ENCODE measurements at places on chromosomes 11 and 22. TPM values are rescaled to one million over a fixed set of nuclear protein-coding genes. Genes with fewer than 3 reads are reported as not detected.

NCF4 gene
- total RNA-seq: not detected

DNA sequence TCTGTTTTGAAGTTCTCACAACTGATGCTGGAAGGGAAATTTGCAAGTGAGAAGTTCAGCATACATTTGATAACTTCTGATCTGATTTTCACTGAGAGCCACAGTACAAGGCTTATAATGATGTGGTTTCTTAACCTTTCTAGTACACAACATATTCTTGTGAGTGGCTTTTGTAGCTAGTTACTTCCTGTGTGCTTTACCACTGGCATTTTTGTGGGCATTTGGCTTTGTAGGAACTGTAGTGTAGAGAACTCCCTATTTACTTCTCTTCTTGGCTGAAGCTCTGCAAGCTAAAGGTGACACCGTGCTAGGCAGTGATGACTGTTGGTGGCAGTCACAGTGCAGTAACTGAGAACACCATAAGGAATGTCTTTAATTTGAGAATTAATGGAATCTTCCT is 14.9 kb downstream of the USP47 start:
- no peak for DNase-seq

DNA sequence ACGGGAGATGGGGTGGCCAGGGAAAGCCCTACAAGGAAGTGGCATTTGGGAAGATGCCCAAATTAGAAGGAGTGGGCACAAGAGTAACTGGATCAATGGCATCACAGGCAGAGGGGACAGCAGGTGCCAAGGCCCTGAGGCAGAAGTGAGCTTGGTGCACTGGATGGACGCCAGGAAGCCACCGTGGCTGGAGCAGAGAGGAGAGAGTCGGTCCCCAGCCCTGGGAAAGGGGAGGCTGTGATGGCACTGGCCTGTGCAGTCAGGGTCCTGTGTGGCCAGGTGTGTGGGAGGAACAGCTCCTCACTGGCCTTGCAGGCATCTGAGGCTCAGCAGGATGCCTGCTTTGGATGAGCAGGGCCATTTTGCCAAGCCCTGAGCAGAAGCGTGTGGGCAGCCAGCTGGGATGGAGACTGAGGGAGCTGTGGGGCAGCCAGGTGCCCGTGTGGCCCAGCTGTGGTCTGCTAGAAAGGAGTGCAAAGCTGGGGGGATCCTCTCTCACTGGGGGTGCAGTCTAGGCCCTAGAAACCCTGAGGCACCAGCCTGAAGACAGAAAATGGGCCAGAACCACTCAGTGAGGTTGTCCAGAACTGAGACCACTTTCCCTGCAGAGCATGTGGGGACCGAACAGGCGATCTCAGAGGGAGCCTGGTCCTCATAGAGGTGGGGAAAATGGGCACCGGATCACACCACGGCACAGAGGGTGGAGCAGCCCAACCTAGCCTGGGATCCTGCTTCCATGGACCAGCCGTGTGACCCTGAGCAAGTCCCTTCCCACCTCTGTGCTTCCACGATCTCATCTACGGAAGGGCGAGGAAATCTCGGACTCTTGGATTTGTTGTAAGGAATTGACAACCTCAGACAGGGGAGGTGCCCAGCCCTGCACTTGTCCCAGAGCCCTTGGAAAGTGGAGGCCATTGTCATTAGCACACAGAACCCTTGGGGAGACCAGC is 78.6 kb upstream of the RTL6 start:
- no peak for DNase-seq

- DNase-seq: peak; percentile 32
These were observed 21.3 kb downstream of the TRIM44 start for GRCh38 chr11:35683728-35684339.

- DNase-seq: no peak
These were observed 2.1 kb upstream of the MTFP1 start for GRCh38 chr22:30423301-30423958.

SNX32 gene
- 1.6 TPM for total RNA-seq

- no peak for DNase-seq
These were observed 68.9 kb upstream of the POU2AF2 start for GRCh38 chr11:111176603-111177002.

DNA sequence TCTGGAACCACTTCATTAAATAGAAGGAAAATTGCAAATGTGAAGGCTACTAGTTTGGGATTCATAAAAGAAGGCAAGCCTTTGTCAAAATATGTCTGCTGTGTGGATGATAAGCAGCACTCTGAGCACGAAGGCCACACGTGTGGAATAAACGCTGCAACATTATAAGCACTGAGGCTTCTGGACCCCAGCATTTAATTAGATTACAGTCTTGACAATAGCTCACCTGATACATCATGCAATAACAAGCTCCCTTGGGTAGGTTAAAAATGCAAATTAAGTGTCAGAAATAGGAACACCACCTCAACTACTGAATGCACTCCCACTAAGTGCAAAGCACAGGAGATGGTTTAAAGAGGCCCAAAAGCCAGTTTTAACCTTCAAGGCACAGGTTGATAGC is 179.3 kb downstream of the LARGE1 start:
- no peak for DNase-seq

TTLL1 gene
- total RNA-seq: 23.1 TPM

GRCh38 chr11:64170419-64170818 is 4.5 kb upstream of the MACROD1 start:
- no peak for DNase-seq

GRCh38 chr22:27331526-27332281 is 469.9 kb downstream of the MN1 start:
- peak; percentile 46 for DNase-seq

DNA sequence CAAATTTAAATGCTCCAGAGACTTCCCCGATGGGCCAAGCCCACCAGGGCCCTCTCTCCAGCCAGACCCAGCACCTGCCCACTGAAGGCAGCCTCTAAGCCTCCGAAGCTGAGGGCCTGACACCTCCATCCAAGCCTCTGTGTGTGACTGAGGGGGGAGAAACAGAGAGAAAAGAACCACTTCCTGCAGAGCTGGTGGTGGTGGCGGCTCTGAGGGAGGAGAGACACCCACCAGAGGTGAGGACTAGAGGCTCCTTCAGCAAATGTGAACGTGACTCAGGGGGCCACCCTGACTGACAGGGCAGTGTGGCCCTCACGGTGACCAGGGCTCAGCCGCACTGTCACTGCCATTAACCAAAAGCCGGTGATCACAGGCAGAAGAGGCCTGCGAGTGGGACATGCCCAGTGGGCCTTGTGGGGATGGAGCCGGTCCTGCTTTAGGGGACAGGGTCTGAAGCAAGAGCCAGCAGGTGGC is 31.0 kb upstream of the CD5 start:
- DNase-seq: no peak

DNA sequence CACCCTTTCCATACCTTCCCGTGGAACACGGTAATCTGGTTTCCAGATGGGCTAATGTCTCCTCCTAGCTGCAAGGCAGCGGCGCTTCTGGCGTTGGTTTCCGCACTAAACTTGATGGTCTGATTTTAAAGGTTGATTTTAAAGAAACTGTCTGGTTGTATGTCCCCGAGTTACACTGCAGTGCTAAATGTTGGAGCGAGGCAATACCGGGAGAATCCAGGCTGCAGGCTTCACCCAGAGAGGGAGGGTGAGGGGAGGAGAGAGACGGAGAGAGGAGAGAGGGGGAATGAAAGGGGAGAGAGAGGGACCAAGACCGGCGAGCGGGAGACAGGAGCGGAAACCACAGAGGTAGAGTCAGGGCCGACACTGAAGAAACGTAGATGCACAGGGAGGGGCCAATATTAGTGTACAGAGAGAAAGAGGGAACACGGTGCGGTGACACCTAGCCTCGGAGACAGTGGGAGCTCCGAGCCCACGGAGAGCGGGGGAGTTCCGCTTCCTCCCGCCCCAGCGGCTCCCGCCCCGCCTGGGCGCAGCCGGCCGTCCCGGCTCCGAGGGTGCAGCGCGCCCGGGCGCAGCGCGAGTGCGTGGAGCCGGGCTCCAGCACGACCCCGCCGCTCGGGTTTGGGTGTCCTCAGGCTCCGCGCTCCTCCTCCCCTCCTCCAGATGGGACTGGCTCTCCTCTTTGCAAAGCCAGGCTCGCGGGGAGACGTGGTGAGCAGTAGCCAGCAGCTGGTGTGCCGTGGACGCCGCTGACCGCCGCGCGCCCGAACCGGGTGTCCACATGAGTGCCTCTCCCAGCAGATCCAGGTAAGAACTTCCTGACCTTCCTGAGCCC is 71.9 kb upstream of the GRAMD1B start:
- DNase-seq: peak; percentile 11

MRGPRX3 gene
- total RNA-seq: not detected

SCT gene
- not detected for total RNA-seq

GRCh38 chr11:62370743-62371440 is 33.6 kb downstream of the ASRGL1 start:
- DNase-seq: no peak

PDGFB gene
- 0.09 TPM for total RNA-seq

DNA sequence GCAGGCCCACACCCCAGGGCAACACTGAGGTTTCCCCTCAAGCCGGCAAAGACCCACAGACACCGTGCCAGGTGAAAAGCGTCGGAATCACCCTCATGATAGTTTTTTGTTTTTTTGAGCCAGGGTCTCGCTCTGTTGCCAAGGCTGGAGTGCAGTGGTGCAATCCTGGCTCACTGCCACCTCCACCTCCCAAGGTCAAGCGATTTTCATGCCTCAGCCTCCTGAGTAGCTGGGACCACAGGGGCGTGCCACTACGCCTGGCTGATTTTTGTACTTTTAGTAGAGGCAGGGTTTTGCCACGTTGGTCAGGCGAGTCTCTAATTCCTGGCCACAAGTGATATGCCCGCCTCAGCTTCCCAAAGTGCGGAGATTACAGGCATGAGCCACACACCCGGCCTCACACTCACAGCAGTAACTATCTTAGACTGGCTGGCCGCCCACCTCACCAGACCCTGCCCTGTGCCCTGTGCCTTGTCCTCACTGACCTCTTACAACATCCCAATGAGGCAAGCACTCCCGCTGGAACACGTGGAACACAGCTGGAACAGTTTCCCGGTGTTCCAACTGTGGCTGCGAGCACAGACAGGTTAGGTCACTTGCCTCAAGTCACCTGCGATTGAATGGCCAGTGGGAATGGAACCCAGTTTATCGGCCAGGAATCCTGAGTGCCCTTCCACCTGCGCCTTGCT is 21.1 kb downstream of the LRRC10B start:
- no peak for DNase-seq

GRCh38 chr22:48416396-48417224 is 1411.1 kb downstream of the BRD1 start:
- no peak for DNase-seq

Measured in fibroblast of the aortic adventitia (primary cell).